Ovary (tissue), 10 donors: ENCODE measurements at places on chromosomes 6 and 20. TPM values are rescaled to one million over a fixed set of nuclear protein-coding genes. Genes with fewer than 3 reads are reported as not detected.

The IDH3B gene
- 80.2 TPM for total RNA-seq

The SCUBE3 gene
- 0.17 TPM for total RNA-seq

The ZSWIM1 gene
- 11.8 TPM for total RNA-seq

- H3K4me1 ChIP-seq: no peaks in the 10 kb centered on the region
- no peak for DNase-seq
- H3K36me3 ChIP-seq: no peaks in the 10 kb centered on the region
- H3K4me3 ChIP-seq: no peak overlapping the region
- H3K27ac ChIP-seq: no peak overlapping the region
- no peaks in the 10 kb centered on the region for H3K27me3 ChIP-seq
These were observed 55.4 kb downstream of the CRYBG1 start for GRCh38 chr6:106415921-106416320.

DNA sequence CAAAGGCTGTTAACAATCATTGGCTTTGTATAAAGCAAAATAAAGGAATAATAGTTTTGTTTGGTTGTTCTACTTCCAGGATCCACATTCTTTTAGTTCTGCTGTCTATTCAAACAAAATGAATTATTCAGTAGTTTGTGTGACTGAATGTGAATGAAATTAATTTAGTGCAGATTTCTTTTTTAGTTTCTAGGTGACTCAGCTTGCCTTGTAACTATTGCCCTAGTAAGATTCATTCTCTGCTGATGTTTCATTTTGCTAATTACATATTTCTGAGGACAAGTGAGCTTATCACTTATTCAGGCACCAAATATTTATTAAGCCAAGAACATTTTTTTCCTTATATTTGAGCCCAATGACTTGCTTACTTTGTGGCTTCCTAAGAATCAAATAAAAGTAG, 46.5 kb upstream of the RIPOR2 start:
- H3K27ac ChIP-seq: no peak overlapping the region
- H3K27me3 ChIP-seq: no peaks in the 10 kb centered on the region
- no peak overlapping the region for H3K4me3 ChIP-seq

- no peaks in the 10 kb centered on the region for H3K36me3 ChIP-seq
- no peaks in the 10 kb centered on the region for H3K27me3 ChIP-seq
- no peak for DNase-seq
- H3K27ac ChIP-seq: no peak overlapping the region
- no peak overlapping the region for H3K4me3 ChIP-seq
These were observed 22.6 kb upstream of the SIRPA start for GRCh38 chr20:1872459-1873097.

DNA sequence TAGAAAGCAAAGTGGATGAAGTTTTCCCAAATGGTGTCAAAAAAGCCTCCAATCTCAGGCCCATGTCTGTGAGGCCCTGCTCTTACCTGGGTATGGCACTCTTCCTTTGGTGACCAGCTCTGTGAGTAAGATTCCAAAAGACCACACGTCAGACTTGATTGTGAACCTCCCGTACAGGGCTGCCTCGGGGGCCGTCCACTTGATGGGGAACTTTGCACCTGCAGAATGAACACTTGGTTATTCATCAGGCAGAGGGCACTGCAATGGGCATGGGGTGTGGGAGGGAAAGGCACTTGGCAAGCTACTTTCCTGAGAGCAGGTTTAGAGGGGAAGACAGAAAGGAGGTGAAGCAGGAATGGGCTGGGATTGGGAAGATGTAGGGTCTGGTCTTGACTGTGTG, 68.7 kb upstream of the TRAF3IP2 start:
- H3K4me1 ChIP-seq: no peaks in the 10 kb centered on the region
- DNase-seq: no peak
- no peak overlapping the region for H3K27ac ChIP-seq
- no peaks in the 10 kb centered on the region for H3K36me3 ChIP-seq
- H3K4me3 ChIP-seq: no peak overlapping the region
- no peaks in the 10 kb centered on the region for H3K27me3 ChIP-seq

- H3K4me1 ChIP-seq: no peaks in the 10 kb centered on the region
- H3K27me3 ChIP-seq: no peaks in the 10 kb centered on the region
- no peaks in the 10 kb centered on the region for H3K36me3 ChIP-seq
- H3K27ac ChIP-seq: peak overlapping the region; percentile 89
- DNase-seq: no peak
These were observed 45.3 kb upstream of the ZNF184 start for GRCh38 chr6:27517928-27518787.

DNA sequence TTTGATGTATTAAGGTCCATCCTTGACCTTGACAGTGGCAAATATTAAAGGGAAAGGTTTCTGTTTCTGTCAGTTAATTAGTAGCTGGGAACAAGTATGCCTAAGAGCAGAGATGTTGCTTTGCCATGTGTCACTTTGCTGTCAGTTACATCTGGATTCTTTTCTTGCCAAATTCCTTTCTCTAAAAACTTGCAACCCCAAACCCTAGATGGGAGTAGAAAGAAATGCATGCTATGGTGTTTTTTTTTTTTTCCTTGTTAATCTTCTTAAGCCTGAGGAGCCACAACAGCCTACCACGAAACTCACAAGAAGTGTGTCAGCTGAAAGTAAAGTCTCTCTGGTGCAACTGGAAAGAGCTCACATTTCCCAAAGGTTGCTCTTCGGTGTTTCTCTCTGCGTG, 18.0 kb upstream of the CLDN20 start:
- peaks cover 2% of the 10 kb centered on the region for H3K4me1 ChIP-seq
- no peaks in the 10 kb centered on the region for H3K27me3 ChIP-seq
- no peaks in the 10 kb centered on the region for H3K36me3 ChIP-seq
- no peak for DNase-seq
- H3K4me3 ChIP-seq: no peak overlapping the region

GRCh38 chr20:57980506-57980905, 247.9 kb downstream of the ANKRD60 start:
- peaks cover 4% of the 10 kb centered on the region for H3K4me1 ChIP-seq
- no peak for DNase-seq
- H3K27ac ChIP-seq: no peak overlapping the region
- no peaks in the 10 kb centered on the region for H3K36me3 ChIP-seq
- no peak overlapping the region for H3K4me3 ChIP-seq
- H3K27me3 ChIP-seq: no peaks in the 10 kb centered on the region

DNA sequence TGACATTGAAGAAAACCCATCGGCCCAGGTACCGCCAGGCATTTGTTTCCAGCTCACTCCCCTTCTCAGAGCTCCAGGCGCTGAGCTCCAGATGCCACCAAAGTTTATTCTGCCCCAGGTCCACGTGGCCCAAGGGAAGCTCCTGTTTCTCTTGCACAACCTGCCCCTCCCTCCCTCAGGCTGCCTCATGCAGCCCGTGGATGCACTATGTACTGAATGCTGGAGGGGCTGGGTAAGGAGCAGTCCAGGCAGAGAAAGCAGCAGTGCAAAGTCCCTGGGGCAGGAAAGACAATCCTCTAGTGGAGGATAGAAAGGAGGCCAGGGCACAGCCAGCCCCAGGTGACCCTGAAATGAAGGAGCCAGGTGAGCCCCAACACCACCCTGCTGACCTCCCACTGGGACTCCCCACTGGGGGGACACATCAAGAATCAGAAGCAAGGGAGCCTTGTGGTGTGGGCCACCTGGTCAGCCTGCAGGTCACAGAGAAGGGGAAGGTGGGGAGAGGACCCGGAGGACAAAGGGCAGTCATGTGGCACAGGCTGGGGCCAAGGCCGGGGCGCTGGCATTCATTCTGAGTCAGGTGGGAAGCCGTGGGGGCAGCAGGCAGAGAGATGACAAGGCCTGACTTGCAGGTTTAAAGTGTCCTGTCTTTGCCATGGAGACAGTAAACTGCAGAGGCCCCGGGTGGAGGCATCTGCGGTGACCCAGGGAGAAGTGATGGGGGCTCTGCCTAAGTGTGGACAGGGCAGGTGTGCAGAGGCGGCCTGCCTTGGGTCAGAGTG, 230.1 kb downstream of the PREX1 start:
- no peaks in the 10 kb centered on the region for H3K4me1 ChIP-seq
- H3K36me3 ChIP-seq: no peaks in the 10 kb centered on the region
- H3K27ac ChIP-seq: no peak overlapping the region
- H3K4me3 ChIP-seq: no peak overlapping the region
- no peaks in the 10 kb centered on the region for H3K27me3 ChIP-seq

- no peak overlapping the region for H3K4me3 ChIP-seq
- H3K36me3 ChIP-seq: no peaks in the 10 kb centered on the region
- DNase-seq: no peak
- no peaks in the 10 kb centered on the region for H3K27me3 ChIP-seq
- no peak overlapping the region for H3K27ac ChIP-seq
These were observed 19.7 kb upstream of the HTR1B start for GRCh38 chr6:77482981-77483380.

DNA sequence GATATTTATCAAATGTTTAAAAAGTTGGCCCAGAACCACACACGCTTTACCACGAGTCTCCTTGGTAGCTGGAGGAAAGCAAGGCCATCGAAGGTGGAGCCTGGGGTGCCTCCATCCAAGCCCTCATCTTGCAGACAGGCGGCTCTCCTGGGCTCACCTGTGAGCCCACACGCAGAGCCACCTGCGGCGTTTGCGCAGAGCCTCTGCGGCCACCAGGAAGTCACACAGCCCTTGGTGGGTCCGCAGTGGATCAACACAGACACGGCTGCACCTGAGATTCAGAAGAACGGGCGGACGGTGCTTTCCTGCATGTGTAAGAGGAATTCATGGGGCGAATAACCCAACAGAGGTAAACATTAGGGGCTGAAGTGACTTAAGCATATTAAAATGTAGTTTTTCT, 24.5 kb upstream of the SMOC2 start:
- no peak for DNase-seq
- H3K4me1 ChIP-seq: peaks cover 19% of the 10 kb centered on the region
- H3K36me3 ChIP-seq: no peaks in the 10 kb centered on the region
- no peaks in the 10 kb centered on the region for H3K27me3 ChIP-seq

DNA sequence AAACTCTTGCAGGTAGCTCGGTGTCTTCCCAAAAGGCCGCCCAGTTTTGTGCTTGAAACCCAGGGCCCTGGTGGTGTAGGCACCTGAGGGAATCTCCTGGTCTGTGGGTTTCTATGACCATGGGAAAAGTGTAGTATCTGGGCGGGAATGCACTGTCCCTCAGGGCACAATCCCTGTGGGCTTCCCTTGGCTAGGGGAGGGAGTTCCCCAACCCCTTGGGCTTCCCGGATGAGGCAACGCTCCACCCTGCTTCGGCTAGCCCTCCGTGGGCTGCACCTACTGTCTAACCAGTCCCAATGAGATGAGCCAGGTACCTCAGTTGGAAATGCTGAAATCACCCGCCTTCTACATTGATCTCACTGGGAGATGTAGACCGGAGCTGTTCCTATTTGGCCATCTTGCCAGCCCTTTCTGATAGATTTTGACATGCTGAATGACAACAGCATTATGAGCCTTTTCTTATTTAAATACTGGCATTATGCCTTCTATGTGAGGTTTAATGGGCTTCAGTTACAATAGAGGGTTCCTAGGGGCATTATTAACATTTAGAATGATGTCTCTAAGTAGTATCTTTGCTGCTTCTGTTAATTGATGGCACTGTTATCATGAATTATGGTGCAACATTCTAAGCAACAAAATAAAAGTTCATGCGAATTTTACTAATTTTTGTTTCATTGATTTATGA, 133.7 kb upstream of the FLRT3 start:
- H3K4me1 ChIP-seq: no peaks in the 10 kb centered on the region
- H3K27ac ChIP-seq: no peak overlapping the region
- no peaks in the 10 kb centered on the region for H3K36me3 ChIP-seq
- no peak for DNase-seq
- H3K27me3 ChIP-seq: no peaks in the 10 kb centered on the region

- H3K36me3 ChIP-seq: no peaks in the 10 kb centered on the region
- no peaks in the 10 kb centered on the region for H3K27me3 ChIP-seq
- no peaks in the 10 kb centered on the region for H3K4me1 ChIP-seq
- no peak for DNase-seq
These were observed 587.8 kb upstream of the JAG1 start for GRCh38 chr20:11261533-11262000.

GRCh38 chr6:135675862-135676261, 175.6 kb upstream of the PDE7B start:
- no peak overlapping the region for H3K4me3 ChIP-seq
- no peak overlapping the region for H3K27ac ChIP-seq
- no peaks in the 10 kb centered on the region for H3K4me1 ChIP-seq
- no peaks in the 10 kb centered on the region for H3K27me3 ChIP-seq
- no peaks in the 10 kb centered on the region for H3K36me3 ChIP-seq

DNA sequence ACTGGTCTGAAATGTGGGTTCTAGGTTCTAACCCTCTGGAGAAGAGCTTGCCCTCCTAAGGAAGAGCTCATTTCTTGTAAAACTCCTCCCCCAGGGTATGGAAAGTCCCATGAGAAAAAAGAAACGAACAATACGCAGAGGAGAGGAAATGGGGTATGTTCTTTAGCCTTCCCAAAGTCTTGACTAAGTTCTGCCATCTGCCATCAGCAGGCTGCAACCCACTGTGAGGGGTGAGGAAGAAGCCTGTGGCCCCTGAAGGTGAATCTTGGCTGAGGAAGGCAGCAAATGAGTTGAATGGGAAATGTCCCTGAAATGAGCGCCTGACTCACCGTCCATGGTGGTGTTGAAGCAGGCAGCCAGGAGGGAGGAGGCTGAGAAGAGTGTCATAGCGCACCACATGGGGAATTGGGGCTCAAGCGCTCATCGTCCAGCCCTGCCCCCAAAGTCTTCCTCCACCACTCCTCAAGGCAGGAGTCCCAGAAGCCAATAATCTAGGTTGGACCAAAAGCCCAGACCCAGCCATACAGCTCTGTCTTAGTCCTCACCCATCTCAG, 10.4 kb upstream of the MATN4 start:
- H3K27ac ChIP-seq: no peak overlapping the region
- no peaks in the 10 kb centered on the region for H3K27me3 ChIP-seq
- no peaks in the 10 kb centered on the region for H3K4me1 ChIP-seq
- no peaks in the 10 kb centered on the region for H3K36me3 ChIP-seq
- DNase-seq: no peak
